ENCODE measurements at places on chromosomes 5 and 9.
A peak's percentile ranks its signal among the peaks of the same experiment; 100 is the strongest.

- DNase-seq = no peak
Measured at GRCh38 chr9:121298689-121299466, 30.9 kb downstream of the GSN start.

DNA sequence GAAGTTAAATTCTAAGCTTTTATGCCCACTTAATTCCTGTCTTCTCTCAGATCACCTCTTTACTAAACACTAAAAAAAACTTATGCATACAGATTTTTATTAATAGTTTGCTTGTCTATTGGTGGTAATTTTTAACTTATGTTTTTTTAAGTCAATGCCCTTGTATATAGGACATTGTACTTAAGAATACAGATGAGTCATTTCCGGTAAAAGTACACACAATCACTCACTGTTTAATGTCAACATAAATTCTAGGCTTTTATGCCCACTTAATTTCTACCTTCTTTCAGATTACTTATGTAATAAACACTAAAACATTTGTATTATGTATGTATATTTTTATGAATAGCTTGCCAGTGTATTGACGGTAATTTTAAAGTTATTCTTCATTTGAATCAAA lies 872.8 kb upstream of the CDH9 start:
- no peak for DNase-seq

- no peak for DNase-seq
Measured at GRCh38 chr5:81856948-81857928, 106.3 kb upstream of the SSBP2 start.

DNA sequence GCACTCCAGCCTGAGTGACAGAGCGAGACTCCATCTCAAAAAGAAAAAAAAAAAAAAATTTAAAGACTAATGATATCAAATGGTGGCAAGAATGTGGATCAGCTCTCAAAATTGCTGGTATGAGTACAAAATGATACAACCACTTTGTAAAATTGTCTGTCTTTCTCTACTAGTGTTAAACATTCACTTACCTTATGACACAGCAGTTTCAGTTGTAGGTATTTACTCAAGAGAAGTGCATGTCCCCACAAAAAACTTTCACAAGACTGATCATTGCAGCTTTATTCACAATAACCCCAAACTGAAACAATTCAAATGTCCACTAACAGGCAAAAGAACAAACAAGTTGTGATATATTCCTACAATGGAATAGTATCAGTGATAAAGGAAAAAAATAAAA lies 14.7 kb upstream of the CETN3 start:
- DNase-seq = no peak

DNA sequence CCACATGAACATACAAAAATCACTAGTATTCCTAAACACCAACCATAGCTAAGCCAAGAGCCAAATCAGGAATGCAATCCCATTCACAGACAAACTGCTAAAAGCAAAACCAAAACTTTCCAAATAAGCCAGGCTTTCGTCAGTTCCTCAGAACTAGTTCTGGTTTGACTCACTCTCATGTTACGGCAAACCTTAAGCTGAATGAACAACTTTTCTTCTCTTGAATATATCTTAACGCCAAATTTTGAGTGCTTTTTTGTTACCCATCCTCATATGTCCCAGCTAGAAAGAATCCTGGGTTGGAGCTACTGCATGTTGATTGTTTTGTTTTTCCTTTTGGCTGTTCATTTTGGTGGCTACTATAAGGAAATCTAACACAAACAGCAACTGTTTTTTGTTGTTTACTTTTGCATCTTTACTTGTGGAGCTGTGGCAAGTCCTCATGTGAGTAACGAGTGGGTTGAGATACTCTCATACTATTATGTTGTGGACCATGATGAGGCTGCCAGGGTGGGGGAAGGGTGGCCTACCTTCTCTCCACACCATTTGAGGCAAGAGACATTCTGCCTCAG lies at the start of gene PDCD1LG2:
Gene PDCD1LG2, plus strand, starts transcription at position 172 of the 572 bp plus-strand sequence. CDS start 12,016 bp downstream, outside the sequence.
- no peak for DNase-seq

GRCh38 chr5:57902095-57902494 lies 419.5 kb upstream of the ACTBL2 start:
- DNase-seq = no peak

GRCh38 chr9:133003671-133004090 lies 25.2 kb downstream of the GFI1B start:
- no peak for DNase-seq

DNA sequence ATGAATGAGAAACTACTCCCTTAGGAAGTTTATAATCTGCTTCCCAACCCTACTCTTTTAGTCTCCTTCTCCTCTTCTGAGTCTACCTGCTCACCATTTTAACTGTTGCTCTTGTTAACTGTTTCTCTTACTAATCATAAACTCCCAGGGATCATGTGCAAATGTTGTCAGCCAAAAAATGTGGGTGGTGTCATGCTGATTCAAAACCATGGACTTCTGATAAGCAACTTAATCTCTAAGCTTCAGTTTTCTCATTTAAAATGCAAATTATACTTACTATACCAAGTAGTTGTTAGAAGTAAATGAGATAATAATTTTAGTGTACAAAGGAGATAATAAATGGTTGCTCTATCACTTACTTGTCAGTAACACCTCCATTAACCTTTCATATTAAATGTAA lies 45.9 kb upstream of the TLX3 start:
- DNase-seq = no peak

- no peak for DNase-seq
Measured at GRCh38 chr5:126351153-126351552, 72.1 kb upstream of the GRAMD2B start.

DNA sequence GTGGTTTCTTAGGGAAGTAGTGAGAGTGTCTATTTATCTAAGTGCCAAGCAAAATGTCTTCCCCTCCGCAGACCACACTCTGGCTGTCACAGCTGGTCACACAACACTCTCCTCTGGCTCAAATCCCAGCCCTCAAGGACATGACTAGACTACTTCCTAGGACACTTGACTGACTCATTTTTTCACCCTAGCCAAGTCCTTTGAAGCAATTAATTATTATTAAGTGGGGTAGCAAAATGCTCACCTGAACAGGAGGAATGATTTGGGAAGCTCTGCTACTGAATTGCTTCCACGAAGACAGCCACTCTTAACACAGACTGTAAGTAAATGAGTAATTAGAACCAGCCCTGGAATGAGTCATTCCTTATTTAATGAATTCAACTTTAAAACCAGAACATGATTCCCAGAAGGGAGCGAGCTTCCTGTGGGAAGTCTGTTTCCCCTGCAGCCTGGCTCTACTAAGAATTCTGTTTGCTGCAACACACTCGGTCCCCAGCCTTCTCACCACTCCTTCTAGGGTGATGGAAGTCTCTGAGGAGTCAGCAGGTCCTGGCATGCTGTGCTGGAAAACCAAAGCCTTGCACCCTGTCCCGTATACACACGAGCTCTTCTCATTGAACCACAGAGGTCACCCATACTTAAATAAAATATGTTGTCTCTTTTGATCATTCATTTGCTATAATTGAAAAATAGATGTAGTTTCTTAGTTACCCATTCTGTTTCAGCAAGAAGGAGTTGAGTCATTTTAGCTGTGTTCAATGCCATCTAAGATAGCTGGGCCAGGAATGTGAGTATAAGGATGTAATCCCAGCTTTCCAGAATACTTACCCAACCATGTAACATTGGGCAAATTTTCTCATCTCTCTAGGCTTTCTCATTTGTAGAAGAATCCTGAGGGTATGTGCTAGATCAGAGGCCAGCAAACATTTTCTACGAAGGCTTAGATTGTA lies 218.6 kb upstream of the RASEF start:
- DNase-seq = no peak

- no peak for DNase-seq
Measured at GRCh38 chr5:33827018-33827707, 64.6 kb downstream of the ADAMTS12 start.

DNA sequence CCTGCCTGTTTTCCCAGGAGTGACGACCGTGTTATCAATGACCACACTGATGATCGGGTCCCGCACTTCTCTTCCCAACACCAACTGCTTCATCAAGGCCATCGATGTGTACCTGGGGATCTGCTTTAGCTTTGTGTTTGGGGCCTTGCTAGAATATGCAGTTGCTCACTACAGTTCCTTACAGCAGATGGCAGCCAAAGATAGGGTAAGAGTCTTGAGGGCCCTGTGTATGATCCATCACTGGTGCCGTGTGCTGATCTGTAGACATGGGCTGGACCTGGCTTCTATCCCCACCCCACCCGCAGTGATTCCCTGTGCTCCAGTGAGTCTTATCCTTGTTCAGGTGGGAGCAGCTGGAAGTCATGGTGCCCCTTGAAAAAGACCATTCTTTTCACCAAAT lies 26.0 kb downstream of the GABRP start:
- no peak for DNase-seq

- DNase-seq = no peak
Measured at GRCh38 chr5:30960036-30960435, 233.4 kb upstream of the CDH6 start.

DNA sequence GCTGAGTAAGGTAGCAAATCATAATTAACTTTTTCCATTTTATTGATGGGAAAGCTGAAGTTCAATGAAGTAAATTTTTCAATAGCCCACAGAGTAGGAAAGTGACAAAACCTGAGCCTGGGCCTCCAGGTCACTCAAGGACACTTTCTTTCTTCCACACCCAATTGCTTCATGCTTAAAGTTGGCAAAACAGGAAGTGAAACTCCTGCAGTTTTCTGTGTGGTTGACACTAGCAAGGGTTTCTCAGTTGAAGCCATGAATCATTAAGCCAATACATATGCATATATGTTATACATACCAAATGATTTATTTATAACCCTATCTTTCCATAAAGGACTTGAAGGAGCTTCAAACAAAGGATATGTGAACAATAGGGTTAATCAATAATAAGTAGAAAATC lies 13.9 kb downstream of the TLR4 start:
- DNase-seq = no peak

- no peak for DNase-seq
Measured at GRCh38 chr5:2021484-2022176, 138.9 kb upstream of the IRX4 start.

DNA sequence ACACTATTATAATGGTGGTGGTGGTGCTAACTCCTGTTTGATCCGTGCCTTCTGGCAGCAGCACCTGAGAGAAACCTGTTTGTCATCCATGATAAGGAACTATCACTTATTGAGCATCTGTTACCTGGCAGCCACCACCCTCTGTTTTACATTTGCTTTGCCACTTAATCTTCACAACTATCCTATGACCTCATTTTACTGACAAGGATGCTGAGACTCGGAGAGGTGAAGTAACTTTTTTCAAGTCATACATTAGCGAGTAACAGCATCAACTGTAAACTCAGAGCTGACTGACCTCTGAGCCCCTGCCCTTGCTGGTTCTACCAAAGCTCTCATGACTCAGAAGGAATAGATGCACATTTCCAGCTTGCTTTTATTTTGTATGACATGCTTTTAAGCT lies 81.1 kb downstream of the EGFLAM start:
- DNase-seq = no peak

- DNase-seq = no peak
Measured at GRCh38 chr5:154275566-154275965, 85.0 kb downstream of the GALNT10 start.

GRCh38 chr9:126317513-126317912 lies 9.1 kb upstream of the MVB12B start:
- peak; percentile 7 for DNase-seq

DNA sequence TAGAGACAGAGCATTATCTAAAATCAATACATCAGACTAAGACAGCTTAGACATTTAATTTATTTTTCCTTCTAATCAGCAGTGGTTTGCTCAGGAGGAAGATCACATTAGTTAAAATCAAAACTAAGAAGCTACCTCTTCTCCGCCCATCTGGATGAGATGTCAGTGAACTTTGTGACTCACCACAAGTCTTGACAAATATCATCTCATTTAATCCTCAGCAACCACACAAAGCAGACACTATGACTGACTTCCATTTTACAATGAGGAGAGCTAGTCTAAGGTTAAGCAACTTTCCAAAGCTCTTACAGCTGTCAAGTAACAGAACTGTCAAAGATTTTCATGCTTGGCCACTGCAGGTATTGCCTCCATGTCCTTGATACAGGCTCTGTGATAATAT lies 289.5 kb downstream of the DEPDC1B start:
- no peak for DNase-seq

DNA sequence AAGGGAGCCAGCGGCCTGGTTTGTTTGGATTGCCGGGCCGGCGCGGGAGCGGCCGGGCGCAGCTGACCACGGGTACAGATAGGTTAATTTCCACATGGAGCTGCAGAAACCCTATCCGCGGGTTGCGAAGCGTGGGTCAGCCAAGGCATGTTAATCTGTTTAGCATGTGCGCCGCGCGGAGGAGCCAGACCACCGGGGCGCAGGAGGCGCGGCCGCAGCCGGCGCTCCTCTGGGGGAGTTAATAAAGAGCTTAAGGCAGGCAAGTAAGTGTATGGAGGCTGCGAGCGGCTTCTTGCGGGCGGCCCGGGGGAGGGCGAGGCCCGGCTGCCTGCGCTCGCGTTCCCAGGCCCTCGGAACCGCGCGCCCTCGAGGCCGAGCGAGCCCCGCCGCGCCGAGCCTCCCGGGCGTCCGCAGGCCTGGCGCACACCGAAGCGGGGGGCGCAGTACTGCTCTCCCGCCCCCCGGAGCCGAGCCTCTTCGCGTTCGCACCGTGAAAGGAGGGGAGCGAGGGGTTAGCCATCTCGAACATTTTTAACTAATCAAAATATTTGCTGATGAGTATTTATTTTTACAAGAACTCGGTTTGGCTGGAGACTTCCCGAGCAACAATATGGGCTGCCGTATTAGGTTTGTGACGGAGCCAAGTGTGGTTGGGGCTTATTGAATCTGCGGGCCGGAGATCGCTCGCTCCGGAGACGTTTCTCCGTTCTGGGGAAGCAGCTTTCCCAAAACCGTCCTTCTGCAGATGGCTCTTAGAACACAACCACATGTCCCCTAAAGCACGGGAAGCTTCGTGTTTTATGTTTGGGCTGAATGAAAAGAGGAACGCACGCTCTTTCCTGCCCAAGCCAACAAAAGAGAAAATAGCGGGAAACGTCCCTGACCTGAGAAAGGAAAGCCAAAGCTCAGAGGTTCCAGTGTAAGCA lies 28.8 kb downstream of the FOXD1 start:
- DNase-seq = no peak

DNA sequence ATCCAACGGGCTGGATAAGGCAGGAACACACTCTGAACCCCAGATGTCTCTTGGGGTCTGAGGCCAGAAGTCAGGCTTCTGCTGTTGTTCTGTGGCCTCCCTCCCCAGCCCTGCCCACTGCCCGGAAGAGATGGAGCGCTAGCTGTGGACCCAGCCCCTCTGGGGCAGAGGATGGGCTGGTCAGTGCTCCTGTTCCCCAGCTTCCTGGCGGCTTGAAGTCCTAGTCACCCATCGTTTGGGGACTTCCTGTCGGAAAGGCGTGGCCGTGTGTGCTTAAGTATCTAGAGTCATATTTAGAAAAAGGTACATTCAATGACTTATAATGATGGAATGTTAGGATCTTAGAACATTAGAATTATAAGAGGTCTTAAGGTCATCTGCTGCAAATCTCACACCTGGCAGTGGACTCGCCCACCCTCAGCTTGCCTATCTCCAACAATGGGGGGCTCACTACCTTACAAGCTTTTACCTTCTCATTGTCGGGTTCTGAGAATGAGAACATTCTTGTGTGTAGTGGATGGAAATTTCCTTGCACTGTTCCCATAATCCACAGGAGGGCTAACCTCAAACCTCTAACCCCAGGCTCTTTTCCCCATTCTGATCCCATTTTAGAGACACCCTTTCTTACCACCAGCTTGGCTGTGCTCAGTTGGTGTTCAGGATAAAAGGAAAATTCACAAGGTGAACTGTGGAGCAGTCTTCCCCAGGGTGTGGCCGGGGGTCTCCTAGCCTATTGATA lies 13.4 kb upstream of the AIF1L start:
- no peak for DNase-seq

Data from T-helper 9 cell (primary cell).